Esophagus squamous epithelium (tissue), 5 donors: ENCODE measurements at places on chromosomes 2 and 18.

DNA sequence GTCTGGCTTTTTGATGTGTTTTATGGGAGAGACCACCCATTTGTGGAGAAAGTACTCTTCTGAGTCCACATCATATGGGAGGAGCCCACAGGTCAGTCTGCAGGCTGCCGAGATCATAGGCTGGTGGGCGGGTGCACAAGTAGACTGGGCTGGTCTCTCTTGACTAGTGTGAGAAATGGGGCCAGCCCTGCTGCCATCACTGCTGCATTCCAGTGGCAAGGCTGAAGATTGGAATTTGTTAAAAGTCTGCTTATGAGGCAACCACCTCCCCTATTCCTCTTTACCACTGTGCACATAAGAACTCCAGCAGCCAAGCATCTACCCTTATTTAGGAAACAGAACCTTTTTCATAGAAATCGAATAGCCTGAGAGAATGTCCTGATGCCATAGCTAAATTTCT lies 200.7 kb downstream of the DIS3L2 start:
- no peak for DNase-seq

DNA sequence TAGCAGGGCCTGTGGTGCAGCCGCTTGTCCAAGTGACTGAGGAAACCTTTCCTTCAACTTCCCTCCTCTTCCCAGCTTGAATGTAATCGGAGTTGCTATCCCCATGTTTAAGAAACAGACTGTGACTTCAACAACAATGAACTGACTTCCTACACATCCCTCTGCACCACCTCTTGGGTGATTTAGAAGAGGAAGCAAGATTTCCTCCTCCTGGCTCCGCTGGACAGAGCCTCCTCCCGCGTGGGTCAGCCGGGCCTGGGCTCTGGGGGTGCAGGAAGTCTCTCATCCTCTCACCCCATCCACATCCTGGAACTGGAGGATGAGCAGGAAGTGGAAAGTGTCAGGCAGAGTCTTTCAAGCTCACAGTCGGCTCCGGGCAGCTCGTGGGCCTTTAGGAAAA lies 84.3 kb downstream of the GATA6 start:
- no peak for DNase-seq

- no peak for DNase-seq
Observed at GRCh38 chr18:46213295-46213694, 109.1 kb downstream of the HAUS1 start.

DNA sequence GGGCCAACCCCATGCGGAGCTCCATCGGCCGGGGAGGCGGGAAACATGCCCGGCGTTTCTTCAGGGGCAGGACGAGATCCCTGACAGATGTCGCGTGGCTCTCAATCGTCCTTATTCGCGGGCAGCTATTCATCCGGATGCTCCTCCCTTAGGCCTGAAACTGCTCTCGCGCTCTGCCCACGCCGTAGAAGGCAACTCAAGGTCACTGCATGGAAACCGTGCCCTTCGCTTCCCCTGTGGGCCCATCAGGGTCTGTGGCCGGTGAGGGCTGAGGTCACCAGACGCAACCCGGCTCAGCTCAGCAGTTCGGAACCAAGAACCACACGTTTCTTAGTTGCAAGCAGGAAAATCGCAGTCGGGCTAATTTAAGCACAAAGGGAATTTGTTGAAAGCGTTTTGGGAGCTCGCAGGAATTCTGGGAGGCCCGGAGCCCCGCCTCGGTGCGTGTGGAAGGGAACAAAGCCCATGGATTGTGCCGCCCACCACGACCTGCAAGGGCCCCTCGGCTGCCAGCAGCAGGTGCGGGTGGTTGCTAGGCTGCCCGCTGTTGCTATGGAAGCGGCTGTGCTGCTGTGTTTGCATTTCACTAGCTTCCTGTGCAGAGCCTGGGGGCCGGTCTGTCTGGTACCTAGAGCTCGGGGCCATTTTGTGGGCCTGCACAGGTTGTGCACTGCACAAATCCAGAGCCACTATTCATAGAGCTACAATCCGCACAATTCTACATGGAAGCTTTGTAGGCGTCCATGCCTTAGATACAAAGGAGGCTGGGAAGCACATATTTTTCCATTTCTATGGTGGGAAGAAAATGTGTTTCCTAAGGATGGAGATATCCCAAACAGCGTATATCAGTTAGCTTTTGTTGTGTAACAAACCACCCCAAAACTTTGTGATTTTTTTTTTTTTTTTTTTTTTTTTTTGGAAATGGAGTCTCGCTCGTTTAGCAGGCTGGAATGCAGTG lies 6.0 kb upstream of the ALLC start:
- DNase-seq: no peak

GRCh38 chr2:203914546-203915182 lies 21.9 kb upstream of the ICOS start:
- no peak for DNase-seq

- DNase-seq: no peak
Observed at GRCh38 chr2:11270891-11271290, 73.5 kb downstream of the ROCK2 start.

GRCh38 chr2:72003124-72003523 lies 144.5 kb downstream of the CYP26B1 start:
- DNase-seq: no peak

GRCh38 chr2:135265960-135266490 lies 213.9 kb downstream of the RAB3GAP1 start:
- no peak for DNase-seq

- DNase-seq: no peak
Observed at GRCh38 chr2:160351956-160352355, 141.7 kb downstream of the RBMS1 start.

DNA sequence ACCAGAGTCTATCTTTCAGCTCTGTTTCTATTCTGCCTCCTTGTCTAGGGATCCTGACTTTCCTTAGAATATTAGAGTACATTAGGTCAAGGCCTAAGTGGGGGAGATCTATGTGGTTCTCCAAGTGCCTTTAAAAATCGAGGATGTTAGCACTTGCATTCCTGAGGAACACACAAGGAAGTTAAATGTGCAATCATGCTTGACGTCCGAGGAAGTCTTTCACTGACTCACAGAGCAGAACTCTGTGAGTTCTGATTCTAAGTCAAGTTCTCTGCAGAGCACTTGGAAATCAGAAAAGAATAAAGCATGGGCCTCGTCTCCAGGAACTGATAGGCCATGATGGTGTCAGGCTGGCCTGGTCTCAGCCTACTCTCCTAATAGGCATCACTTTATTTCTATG lies 17.2 kb downstream of the FHOD3 start:
- DNase-seq: no peak
